ENCODE measurements at places on chromosomes 13 and 19.

DNA sequence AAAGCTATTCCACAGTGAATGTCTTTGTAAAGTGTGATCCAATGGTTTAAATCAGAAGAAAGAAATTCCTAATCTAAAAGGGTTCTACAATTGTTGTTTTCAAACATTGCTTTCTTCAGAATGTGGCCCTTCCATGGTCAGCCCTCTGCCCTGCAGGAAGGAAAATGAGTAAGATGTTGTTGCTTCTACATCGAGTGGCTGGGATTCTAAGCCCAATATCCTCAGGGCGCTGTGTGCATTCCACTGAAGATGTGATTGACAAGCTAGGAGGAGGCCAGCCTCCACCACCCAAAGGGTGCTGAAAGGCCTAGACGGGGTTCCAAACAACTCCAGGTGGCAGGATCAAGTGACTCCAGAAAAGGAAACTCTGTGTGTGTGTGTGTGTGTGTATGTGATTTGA, 316.9 kb upstream of the TSHZ3 start:
- no peak for DNase-seq

DNA sequence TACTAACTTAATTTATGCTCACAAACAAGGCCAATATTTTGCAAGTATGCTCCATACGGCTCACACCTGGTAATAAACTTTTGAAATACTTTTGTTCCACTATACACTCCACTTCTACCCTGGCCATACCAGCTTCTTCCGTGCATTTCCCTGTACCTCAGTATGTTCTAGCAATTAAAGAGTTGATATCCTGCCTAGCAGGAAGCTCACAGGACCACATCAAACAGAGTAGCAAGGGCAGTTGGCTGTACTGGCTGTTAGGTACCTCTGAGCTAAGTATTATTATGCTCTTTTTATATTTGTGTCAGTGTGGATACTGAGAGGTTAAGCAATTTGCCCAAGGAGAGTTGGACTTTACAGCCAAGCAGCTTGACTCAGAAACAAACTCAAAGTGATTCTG, 257.7 kb downstream of the SLITRK6 start:
- DNase-seq, result no peak

GRCh38 chr13:31476266-31476665, 263.1 kb upstream of the RXFP2 start:
- no peak for DNase-seq

DNA sequence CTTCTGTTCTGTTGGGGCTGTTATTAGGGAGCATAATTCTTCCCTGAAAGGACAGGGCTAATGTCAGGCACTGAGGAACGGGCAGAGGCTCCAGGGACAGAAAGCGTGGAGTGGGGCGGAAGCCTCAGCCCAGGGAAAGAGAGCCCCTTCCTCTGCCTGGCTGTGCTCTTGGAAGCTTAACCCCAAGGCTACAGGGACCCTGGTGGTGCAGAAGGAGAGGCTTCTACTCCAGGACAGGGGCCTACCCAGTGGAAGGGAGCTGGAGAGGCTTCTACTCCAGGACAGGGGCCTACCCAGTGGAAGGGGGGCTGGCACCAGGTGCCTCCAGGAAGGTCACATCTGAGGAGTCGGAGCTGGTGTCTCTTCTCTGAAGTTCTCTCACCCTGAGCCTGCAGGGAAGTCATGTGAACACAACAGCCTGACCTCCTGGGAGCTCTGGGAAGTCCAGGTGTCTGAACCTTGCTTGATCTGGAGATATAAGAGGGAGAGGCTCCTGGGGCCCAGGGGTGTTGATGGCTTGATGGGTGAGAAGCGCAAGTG, 159.5 kb upstream of the SOX1 start:
- no peak for DNase-seq

DNA sequence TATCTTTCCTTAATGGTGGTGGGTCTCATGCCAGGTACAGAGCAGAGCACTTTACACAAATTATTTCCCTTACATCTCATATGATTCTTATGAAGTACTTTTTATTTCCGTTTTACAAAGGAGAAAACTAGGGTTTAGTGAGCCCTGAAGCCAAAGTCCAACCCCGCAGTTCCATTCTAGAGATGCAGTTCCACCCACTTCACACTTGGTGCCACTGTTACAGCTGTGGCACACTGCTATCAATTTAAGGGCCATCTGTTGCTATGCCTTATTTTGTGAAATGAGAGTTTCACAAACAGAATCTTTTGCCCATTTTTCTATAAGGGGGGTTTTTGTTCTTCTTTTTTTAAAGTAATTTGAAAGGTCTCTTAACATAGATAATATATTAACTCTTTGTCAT, 12.9 kb downstream of the MIPEP start:
- DNase-seq, result no peak

DNA sequence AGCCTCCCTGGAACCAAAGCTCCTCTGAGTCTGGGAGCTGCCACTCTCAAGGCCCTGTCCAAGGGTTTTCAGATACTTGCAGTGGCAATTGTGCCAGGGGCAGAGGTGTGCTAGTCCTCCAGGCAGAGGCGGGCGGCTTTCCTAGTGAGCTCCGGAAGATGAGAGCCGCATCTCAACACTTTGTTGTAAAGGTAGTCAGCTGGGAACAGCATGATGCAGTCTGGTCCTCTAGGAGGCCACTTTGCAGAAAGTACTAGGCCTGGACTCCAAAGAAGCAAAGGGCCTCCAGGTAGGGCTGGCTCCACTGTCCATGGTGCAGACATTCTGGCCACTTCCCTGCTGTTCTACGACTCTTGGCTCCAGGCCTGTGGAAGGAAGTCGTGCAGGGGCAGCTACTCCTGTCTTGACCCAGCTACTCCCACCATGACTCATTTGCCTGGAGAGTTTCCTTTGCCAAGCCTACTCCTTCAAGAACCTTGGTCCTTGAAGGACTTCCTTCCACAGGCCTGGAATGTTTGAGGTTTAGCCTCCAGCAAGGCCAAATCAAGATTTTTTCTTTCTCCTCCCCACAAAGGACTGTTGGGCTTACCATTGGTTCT, 9.9 kb upstream of the ZNF536 start:
- no peak for DNase-seq

DNA sequence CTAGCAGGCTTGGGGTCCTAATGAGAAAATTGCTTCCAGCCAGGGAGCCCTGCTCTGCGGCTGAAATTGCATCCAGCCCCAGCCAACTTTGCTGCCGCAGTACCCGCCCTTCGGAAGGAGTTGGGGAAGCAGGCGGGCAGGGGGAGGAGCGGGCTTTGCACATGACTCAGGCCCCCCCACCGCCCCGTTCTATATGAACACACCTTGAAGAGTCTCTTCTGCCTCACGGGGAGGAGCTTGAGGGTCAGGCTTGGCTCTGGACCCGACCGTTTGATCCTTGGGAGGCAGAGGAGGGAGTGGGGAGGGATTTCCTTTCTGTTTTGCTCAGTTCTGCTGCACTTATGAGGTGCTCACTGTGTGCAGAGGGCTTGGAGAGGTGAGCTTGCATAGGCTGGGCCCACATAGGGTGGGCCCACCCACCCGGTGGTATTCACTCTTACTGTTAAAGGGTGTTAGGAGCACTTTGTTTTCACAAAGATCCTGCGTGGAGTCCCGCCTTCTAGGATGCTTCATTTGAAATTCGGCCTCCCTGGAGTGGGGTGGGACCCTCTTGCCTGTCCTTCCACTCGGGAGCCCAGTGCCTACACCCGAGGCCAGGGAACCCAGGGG, 46.5 kb downstream of the LYL1 start:
- peak; percentile 77 for DNase-seq

DNA sequence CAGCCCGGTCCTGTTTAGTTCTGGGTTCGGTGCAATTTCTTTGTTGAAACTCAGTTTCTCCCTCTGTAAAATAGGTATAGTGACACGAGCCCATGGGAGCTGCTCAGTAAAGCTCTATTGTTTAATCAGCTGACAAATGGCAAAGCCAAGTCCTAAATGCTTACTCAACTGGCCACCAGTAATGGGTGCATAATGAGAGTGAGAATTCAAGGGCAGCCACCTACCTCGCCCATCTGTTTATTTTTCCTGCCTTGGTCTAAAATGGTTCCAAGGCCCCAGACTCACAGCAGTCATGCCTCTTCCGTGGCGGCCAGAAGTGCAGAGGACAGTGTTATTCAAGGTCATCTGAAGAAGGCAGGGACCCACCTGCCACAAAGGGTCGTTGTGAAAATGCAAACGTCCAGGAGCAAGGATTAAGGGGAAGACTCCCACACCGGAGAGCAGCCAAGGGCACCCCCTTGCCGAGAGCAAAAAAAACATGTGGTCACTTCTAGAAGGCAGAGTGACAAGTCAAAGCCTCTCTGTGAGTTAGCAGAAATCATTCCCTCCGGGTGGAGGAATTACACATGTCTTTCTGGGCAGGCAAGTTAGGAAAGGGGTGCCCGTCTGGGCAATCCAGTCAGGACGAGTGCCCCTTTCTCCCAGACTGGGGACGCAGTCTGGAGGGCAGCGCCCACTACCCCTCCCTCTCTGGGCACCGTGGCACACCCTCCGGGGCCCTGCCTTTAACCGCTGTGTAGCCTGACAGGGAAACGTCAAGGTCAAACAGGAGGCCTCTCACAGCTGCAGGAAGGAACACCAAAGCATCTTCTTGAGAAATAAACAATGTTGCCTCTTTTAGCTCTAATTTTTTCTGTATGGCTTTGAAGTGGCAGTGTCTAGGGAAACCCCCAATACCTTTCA, 186.2 kb downstream of the FOXO1 start:
- no peak for DNase-seq

Measured in PC-9 (cell line).